ENCODE measurements at places on chromosomes 5 and 9. TPM values are rescaled to one million over a fixed set of nuclear protein-coding genes. Genes with fewer than 3 reads are reported as not detected.

PDCD1LG2 gene
- polyA plus RNA-seq, result 0.27 TPM

BRD9 gene
- polyA plus RNA-seq, result 34.3 TPM

GLRA1 gene
- polyA plus RNA-seq, result not detected

TCF7 gene
- 3.6 TPM for polyA plus RNA-seq

FPGS gene
- polyA plus RNA-seq, result 36.3 TPM

SPOCK1 gene
- polyA plus RNA-seq, result 15.9 TPM

PRSS3 gene
- 1.7 TPM for polyA plus RNA-seq

DNA sequence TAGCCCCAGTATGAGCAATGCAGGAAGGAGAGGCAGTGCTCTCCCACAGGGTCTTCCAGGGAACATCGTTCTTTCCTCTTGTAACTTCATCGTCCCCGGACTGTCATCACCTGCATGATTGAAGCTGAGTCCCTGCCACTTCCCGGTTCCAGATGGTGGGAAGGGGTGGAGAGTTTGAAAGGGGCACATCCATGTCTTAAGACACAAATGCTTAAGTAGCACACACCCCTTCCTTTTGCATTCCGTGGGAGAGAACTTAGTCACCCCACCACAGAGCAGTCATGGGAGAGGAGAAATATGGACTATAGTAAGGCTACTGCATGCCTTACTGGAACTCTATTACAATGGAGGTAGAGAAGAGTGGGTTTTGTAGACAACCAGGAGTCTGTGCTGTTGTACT lies 165.3 kb upstream of the GAS1 start:
- no peak for DNase-seq

DNA sequence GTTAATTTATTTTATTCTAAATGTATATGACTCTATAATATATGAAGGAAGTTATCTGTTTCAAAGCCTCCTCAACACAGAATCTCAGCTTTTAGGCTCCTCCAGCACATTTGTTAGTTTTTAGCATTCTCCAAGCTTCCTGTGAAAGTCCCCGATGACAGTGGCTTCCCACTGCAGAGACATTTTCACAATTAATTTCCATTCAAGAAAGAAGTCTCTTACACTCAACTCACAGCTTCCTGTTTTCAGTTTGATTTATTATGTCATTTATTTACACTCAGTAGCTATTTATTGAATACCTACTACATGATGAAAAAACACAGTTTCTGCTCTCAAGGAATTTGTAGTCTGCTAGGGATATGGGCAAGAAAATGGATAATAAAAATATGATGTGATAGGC lies 2228.2 kb upstream of the WWC1 start:
- DNase-seq, result no peak

GRCh38 chr9:37730256-37730655 lies 23.3 kb upstream of the TRMT10B start:
- DNase-seq, result no peak

DNA sequence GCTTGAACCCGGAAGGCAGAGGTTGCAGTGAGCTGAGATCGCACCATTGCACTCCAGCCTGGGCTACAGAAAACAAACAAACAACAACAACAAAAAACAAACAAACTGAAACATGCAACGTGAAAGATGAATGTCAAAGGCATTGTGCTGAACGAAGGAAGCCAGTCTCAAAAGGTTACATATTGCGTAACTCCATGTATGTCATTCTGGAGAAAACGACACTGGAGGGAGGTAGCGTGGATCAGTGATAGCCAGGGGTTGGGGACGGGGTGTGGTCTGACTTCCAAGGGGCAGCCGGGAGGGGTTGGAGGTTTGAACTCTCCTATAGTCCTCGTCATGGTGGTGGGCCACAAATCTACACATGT lies 12.1 kb upstream of the WDR5 start:
- no peak for DNase-seq

- no peak for DNase-seq
Measured at GRCh38 chr5:8135742-8136141, 266.8 kb downstream of the MTRR start.

DNA sequence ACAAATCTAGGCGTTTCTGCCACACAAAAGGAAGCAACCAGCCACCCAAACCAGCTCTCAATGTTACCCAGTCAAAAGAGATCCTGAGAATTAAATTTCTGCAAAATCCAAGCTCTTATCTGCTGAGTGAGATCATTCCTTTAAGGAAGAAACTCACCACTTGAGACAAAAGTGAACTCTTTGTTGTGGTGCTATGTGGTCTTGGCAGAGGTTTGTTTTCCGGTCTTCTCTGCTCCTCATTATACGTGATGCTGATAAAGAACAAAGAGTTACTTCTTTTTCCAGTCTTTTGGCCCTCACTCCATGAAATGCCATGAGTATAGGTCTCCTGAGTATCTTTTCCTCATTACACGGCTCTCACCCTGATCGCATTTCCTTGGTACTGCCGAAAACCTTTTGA lies 82.1 kb downstream of the PRKACG start:
- DNase-seq, result no peak

DNA sequence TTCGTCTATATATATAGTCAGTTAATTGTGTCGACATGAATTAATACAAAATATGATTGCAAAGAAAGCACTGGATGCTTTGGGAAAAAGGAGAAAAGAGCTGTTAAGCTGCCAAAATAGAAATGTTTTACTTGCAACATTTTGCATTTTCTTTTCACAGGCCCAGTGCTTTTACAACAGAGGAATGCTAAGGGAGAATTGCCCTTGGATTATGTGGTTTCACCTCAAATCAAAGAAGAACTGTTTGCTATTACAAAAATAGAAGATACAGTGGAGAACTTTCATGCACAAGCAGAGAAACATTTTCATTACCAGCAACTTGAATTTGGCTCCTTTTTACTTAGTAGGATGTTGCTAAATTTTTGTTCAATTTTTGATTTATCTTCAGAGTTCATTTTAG lies 76.2 kb downstream of the SLF1 start:
- DNase-seq, result no peak

DNA sequence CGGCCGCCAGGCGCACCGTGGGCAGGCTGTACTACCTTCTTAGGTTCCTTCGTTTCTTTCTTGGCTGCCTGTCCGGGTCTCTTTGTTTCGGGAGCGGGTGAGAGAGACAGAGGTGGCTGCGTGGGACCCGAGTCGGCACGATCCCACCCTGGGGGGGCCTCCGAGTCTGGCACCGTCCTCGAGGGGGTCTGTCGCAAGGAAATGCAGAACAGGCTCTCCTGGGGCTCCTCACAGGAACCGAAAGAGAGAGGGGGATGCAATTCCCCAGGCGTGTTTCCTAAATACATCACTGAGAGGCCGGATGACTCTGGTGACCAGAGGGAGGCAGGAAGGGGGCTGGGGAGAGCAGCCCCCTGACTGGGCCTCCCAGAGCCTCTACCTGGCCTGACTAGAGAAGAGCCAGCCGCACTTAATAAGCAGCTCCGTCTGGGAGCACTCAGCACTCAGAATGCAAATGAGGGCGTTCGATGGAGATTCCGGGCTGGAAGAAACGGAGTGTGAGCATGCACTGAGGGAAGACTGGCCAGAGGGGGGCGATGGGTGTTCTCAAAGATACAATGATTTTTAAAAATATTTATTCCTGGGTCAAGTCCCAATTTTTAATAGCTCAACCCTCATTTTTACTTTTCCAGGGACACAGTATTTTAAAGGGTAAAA lies 11.7 kb upstream of the INPP5E start:
- no peak for DNase-seq

DNA sequence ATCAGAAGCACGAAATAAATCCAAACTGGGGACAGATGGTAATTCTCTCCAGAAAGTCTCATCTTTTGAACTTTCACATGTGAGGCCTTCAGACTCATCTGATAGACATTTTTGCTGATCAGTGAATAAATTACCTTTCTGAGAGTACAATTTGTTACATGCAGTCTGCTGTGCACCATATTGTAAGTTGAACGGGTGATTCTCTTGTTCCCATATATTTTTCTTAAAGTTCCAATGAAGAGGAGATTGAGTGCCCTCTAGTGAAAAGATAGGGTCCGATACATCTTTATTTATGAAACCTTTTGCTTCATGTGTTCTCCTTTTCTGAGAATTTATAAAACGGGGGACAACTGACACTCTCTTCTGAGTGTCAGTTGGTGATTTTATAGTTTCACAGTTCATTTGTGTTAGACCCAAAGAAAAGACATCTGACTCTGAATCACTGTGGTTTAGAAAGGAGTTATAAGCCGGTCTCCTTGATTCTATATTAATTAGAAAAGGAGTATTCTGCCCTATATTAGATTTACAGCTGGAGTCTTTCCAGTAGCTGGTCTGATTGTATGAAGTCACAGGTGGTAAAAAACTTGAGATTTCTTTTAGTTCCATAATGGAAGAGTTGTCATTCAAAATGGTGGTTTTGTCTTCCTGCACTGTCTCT lies 30.4 kb downstream of the GNG10 start:
- peak; percentile 6 for DNase-seq

DNA sequence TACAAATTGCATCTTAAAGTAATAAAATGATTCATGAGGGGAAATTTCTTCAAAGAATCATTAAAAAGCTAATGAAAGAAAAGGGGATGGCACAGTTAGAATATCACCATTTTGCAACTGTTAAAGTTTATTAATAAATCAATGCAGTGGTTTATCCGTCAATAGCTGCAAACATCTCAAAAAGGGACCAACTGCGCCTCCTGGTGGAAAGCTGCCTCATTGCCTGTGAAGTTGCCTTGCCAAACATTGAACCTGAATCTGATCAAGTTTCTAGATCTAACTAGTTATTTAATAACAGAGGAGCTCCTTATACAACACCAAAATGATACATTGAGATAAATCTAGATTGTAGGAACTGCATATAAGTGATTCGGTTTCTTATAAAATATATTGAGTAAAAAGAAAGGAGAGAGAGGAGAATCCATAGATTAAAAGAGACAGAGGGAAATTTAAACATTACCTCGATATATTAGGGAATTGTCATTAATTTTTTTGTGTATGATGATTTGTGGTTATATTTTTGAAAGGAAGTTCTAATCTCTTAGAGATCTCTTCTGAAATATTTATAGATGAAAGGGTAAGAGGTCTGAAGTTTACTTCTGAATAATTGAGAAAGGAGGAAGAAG lies 6.9 kb upstream of the NDUFB6 start:
- DNase-seq, result no peak

GRCh38 chr9:36780186-36780585 lies 207.5 kb downstream of the MELK start:
- no peak for DNase-seq

DNA sequence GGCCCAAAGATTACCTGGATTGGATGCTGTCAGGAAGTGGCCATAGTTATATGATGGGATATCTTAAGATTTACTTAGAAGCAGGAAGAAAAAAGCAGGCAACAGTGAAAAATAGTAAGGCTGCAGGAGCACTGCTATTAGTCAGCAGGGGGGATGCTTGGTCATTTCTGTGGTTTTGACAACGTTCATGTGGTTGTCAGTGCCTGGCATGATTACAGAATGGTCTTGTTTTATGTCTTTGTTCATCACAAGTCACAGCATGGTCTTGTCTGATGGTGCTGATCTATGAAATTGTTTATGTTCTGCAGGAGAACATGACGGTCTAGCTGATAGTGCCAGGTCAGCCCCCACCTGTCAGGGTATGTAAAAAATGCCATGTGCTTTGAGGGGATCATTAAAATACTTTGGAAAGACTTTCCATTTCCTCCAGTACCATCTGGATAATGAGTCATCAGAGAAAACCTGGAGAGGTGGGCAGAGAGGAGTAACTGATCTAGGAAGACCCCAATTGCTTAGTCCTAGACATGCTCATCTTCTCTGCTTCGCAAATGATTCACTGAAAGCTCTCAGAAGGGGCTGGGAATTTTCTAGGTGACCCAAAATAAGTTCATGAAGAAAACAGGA lies 48.5 kb downstream of the PLGRKT start:
- no peak for DNase-seq

DNA sequence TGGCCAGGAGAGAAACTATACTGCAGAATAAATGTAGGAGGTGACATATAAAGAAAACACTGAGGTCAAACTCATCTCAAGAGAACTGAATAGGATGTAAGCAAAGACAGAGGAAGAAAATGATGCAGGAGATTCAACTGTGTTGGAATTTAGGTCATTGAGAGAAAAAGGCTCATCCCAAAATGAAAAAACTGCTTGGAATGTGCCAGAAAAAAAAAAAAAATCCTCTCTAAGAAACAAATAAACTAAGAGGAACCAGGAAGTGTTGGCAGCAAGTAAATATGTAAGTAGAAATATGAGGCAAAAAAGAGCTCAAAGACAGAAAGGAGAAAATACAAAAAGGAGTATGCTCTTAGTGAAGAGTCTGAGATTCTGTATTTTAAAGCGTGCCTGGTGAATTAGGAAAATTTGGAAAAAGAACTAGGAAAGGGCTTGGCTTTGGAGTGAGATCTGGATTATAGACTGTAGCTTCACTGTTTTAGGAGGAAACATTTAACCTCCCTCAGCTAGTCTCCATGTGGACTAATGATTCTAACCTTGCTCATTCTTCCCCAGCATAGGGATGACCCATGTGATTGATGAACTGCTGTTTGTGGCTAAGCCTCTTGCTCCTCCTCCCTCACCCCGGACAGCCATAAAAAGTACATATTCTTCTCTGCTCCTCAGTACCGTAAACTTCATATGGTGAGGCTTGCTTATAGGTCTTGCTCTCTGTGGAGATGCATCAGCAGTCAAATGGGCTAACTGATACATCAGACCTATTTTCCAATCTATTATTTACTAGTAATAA lies 185.6 kb upstream of the POU5F2 start:
- no peak for DNase-seq

DNA sequence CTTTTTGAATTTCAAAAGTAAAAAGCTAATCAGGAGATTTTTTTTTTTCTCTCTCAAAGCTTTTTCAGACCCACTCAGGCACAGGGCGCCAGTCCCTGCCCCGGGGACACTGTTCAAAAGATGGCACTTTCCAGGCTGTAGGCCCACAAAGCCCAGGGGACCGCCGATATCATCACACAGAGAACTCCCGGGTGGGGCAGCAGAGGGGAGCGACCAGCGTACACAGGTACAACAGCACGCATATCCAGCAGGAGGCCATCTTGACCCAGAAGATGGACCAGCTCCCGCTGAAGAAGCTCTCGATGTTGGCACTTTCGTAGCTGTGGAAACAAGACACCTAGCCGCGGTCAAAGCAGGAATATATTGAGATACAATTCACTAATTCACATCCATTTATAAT lies 108.3 kb downstream of the THBS4 start:
- DNase-seq, result no peak

GRCh38 chr9:124973807-124974206 lies 32.9 kb upstream of the GOLGA1 start:
- no peak for DNase-seq

- no peak for DNase-seq
Measured at GRCh38 chr9:134049236-134049635, 18.6 kb downstream of the BRD3 start.

DNA sequence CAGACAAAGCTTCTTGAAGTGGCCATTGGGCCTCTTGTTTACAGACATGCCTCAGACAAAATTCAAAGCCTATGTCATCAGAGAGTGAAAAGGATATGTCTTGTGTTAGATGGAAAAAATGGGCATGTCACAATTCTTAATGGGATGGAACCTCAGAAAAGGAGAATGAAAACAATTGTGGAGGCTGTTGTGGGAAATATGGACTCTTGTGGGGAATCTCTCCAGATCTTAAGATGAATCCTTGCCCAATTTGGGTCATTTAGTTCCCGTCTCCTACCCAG lies 19.5 kb downstream of the SLC22A5 start:
- no peak for DNase-seq

Measured in left renal pelvis (tissue), 4 donors.